NCI-H2029 treated with DMSO at 0.1 percent for 48 hours (cell line): ENCODE measurements at places on chromosomes 6 and 20.
A peak's percentile ranks its signal among the peaks of the same experiment; 100 is the strongest.

GRCh38 chr6:129748901-129749748 is 39.1 kb upstream of the ARHGAP18 start:
- DNase-seq: no peak

- no peak for DNase-seq
Measured at GRCh38 chr6:22155551-22155950, 141.3 kb downstream of the PRL start.

GRCh38 chr6:37078814-37079213 is 73.4 kb downstream of the FGD2 start:
- no peak for DNase-seq

- DNase-seq: no peak
Measured at GRCh38 chr20:39660965-39661364, 698.8 kb downstream of the DHX35 start.

DNA sequence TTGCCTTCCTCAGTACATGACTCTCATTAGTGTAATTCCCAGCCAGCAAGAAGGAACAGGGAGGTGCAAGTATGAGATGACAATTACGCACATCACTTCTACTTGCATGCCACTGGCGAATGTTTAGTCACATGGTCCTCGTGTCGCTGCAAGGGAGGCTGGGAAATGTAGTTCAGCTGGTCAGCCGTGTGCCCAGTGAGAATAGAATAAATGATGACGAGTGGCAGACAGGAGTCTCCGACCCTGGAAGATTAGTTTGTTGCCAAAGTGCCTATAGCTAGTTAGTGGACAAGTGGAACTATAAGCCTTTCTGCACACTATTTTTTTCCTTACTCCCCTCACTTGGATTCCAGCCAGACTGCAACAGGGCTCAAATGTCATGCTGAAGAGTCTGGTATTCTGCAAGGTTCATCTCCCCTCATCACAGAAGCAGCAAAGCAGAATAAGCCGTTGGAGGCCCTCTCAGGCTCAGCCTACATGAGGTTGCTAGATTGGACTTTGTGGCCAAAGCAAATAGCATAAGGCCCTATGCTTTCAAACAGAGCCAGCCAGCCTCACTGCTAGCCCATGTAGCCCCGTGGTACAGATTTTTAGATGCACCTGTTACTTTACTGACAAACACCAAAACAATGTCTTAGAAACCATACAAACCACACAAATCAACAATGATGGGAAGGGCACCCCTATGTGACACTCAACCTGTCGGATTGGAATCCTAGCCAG is 9.7 kb downstream of the LINC00237 start:
- DNase-seq: peak; percentile 85

DNA sequence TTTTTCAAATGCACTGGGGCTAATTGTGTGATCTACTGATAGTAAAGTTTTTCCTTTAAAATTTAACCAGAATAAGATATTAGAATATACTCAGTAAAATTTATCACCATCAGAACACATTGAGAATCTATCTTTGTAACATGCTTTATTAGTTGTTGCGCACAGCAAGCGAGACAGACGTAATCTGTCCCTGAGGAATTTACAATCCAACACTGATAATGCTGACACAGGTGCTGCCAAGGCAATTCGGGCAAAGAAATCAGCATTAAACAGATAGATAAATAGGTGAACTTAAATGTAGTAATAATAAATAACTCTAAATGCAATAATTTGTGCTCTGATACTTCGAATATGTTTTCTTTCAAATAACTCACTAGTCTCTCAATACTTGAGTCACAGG is 607.2 kb downstream of the HTR1B start:
- DNase-seq: no peak

GRCh38 chr20:24762371-24762770 is 186.7 kb upstream of the CST7 start:
- DNase-seq: no peak

DNA sequence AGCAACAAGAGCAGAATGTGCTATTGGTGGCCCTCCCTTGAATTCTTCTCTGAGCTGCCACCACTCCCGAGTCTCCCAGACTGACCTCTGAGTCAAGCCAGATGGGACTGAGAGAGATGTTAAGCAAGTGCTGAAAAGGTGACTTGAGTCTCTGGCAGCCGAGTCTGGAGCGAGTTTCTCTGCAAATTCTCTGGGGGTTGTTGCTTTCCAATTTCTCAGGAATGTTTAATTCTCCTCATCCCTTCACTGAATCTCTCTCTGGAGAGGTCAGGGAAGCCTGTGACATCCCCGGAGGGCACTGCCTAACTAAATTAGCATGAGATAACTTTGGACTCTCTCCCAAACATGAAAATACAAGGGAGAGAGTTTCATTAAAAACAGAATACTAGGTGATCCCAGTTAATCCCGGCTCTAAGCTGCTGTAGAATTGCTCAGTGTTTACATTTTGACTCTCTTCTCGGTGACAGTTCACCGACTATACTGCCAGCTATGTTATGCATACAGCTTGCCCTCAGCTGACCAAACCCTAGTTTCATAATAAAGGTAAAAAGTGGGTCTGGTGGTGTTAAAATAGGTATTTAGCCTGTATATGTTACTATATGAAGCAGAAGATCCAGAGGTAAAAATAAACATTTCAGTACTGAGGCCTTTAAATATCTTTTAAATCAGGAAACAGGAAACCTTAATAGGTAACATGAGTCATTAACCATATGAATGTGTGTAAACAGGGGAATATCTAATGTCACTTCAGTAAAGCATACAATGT is 157.9 kb downstream of the FOXC1 start:
- peak; percentile 28 for DNase-seq

DNA sequence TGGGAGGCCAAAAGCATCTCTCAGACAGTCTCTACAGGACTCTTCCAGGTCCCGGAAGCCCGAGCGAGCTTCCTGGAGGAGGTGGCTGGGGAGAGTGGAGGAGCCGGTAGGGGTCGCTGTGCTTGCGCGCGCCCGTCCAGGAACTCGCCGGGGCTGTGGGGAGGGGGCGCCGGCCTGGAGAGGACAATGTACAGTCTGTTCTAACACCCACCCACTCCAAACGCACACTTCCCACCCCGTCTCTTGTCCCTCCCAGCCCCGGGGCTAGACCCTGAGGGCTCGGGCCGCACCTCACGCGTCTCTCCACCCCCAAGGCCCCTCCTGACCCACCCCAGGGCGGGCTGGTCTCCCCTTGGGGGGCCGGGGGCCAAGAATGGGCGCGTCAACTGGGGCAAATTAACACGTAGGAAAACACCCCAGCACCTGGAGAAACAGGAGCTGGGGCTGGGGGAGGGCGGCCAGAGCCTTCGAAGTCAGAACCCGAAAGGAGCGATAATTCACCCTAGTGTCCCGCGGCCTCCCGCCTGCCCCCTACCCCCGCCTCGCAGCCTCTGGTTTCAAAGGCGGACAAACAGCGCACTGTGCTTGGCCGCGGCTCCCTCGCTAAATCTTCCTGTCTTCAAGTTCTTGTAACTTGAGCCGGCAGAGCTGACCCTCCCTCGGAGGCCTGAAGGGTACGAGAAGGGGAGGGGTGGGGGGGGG is 103.2 kb upstream of the FOXP4 start:
- DNase-seq: no peak

DNA sequence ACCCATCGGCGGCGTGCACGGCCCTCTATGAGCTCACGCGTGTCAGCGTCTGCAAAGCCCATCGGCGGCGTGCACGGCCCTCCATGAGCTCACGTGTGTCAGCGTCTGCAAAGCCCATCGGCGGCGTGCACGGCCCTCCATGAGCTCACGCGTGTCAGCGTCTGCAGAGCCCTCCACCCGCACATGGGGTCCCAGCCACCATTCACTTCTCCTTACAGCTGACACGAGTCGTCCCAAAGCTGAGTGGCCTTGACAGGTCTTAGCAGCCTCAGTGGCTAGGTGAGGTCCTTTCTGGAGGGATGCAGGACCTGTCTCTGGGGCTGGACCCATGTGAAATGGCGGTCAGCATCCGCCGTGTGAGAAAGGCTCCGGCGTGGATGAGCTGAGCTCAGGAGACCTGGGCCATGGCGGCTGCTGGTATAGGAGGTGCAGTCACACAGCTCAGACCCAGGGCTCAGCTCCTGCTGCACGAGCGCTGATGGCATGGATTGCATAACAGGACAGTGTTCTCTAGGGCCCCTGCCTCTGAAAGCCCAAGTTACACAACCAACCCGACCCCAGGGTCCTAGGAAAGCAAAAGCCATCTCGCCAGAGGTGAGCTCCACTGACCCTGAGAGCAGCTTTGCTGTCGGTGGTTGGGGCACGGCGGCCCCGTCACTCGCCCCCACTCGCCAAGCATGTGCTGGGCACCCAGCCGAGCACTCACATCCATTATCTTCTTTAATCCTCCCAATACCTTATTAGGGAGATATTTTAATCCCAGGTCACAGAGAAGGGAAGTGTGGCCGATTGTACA is 38.9 kb downstream of the DLL1 start:
- no peak for DNase-seq

DNA sequence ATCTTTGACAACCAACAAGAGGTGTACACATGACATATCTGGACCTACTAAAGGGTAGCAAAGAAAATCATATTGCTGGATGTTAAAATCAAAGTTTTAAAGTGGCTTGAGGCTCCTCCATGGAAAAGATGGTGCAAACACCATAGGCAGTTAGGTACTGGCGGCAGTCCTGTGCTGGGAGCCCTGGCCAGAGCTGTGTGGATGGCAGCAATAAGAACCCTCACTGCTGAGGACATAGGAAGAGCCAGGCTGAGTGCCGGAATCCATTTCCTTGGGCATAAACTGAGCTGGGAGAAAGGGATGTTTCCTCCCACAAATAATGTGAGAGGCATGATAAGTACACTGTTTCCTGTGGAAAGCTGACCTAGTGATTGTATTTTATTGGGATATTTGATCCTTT is 89.9 kb downstream of the ARID1B start:
- no peak for DNase-seq

DNA sequence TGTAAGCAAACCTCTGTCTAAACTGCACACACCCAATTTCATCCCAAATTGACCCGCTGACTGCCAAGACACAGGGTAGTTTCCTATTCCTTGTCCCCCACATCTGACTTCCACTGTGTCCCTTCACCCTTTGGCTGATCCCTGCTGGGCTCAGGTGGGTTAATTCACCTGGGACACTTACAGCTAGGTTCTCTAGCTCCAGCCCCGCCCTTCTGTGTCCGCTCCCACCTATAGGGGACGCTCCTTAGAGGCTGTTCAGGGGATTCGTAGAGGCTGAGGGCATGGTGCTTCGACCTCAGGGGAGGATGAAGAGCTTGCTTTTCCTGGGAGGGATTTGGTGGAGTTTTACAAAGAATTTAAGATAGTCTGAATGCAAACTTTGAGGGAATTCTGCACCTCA is 4.0 kb upstream of the CD93 start:
- no peak for DNase-seq

GRCh38 chr6:106056060-106056745 is 29.9 kb upstream of the PRDM1 start:
- DNase-seq: no peak
